H1 (cell line): ENCODE measurements at places on chromosomes 5 and 9.

- DNase-seq, result no peak
Observed at GRCh38 chr5:150607991-150608390, 32.5 kb upstream of the SYNPO start.

- DNase-seq, result no peak
Observed at GRCh38 chr5:106185661-106186081, 1485.1 kb downstream of the EFNA5 start.

- DNase-seq, result no peak
Observed at GRCh38 chr5:60444661-60445360, 255.2 kb downstream of the DEPDC1B start.

- DNase-seq, result no peak
Observed at GRCh38 chr5:173065155-173065554, 9.0 kb downstream of the CREBRF start.

GRCh38 chr5:4375640-4376039 lies 764.5 kb upstream of the ADAMTS16 start:
- DNase-seq, result no peak

GRCh38 chr9:107309271-107309670 lies 26.2 kb downstream of the RAD23B start:
- DNase-seq, result no peak

DNA sequence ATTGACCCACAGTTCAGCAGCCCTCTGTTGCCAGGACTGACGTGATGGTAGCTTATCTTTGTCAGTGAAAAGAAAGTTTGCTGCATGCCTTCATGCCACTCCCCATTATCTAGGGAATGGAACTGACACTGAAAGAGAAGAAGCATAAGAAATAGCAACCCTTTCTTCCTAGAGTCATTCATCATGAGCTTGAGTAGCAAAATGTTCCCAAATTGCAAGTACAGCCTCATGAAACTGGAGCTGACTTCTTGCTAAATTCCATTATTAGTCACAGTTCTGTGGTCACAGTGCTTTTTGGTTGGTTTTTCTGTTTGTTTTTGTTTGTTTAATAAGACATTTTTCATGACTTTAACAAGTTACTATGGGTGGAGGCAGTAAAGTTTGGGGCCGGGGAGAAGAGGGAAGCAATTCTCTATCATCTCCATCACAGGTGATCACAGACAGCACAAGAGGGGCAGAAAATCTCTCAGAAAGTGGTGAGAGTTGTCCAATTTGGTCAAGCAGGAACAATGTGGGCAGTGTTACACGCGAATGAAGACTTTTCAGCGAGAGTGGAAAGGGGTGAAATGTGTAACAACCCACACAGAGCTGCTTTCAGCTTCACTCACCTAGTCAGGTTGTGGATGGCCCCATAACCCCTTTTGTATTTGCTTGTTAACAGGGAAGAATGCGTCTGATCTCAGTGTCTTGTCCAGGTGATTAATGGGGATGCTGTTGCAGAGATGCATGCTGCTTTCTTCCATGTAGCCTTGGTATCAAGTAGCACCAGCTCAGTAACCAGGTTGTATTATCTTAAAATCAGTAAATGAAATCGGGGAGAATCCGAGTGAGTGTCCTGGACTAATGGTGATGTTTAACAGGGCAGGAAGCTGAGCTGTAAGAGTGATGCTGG lies 440.4 kb downstream of the DMRT2 start:
- no peak for DNase-seq

- DNase-seq, result no peak
Observed at GRCh38 chr5:152144556-152144955, 219.9 kb upstream of the GLRA1 start.

- DNase-seq, result no peak
Observed at GRCh38 chr9:12798066-12798770, 23.4 kb downstream of the LURAP1L start.

GRCh38 chr5:14545308-14545707 lies 36.3 kb upstream of the OTULINL start:
- DNase-seq, result no peak

- DNase-seq, result no peak
Observed at GRCh38 chr5:93151896-93152295, 429.1 kb downstream of the NR2F1-AS1 start.

GRCh38 chr5:112915831-112916230 lies 6.2 kb downstream of the REEP5 start:
- DNase-seq, result no peak

- DNase-seq, result no peak
Observed at GRCh38 chr9:90773617-90774016, 28.0 kb upstream of the SYK start.

GRCh38 chr9:18236336-18236735 lies 237.6 kb upstream of the ADAMTSL1 start:
- no peak for DNase-seq

GRCh38 chr5:60823574-60823973 lies 20.5 kb downstream of the ELOVL7 start:
- DNase-seq, result no peak

DNA sequence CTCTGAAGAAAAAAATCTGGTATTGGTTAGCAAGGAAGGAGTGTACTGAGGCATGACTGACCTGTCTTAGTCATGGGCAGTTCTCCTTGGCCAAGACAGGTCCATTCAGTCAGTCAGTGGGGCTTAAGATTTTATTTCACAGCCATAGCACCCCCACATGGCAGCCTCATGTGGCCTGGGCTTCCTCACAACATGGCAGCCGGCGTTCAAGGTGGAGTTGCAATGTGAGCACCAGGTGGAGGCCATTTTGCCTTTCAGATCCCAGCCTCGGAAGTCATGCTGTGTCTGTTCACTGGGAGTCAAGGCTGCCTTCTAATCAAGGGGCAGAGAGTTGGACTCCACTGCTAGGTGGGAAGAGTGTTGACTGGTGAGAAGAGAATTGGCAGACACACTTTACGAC lies 10.3 kb upstream of the CARD19 start:
- DNase-seq, result no peak

- DNase-seq, result no peak
Observed at GRCh38 chr5:31853398-31854135, 214.6 kb downstream of the PDZD2 start.

- DNase-seq, result no peak
Observed at GRCh38 chr5:106195679-106196474, 1474.9 kb downstream of the EFNA5 start.

DNA sequence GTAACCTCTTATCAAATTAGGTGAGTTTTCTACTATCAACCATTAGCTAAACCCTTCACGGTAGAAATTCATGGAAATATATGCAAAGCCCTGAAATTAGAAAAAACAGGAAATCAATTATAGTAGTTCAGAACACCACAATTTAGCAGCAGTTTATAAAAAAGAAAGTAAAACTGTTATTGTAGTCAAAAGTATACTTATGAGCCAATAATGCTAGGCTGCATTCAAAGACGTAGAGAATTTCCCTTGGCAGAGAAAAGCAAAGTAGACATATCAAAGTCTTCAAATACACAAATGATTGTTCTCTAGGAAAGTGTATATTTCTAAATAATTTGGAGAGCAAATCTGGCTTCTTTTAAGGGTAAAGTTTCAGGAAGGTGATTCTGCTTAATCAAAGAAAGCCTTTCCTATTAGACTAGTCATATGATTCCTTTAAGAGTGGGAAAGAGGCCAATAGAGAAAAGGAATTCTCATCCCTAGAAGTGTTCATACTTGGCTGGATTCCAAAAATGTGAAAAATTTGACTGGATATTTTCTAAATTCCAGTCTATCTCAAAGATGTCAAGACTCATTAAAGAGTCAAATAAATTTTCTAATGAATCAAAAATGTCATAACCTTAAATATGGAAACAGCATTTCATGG lies 185.5 kb downstream of the SMC2 start:
- no peak for DNase-seq

GRCh38 chr9:79395228-79395627 lies 176.5 kb upstream of the TLE4 start:
- no peak for DNase-seq

GRCh38 chr5:54705994-54706653 lies 188.6 kb downstream of the SNX18 start:
- no peak for DNase-seq

- DNase-seq, result no peak
Observed at GRCh38 chr5:94855543-94855942, 237.1 kb downstream of the SLF1 start.
